ENCODE measurements at places on chromosomes 7 and 10.
A peak's percentile ranks its signal among the peaks of the same experiment; 100 is the strongest.

- DNase-seq = no peak
Observed at GRCh38 chr7:124758327-124758726, 7.3 kb downstream of the GPR37 start.

- no peak for DNase-seq
Observed at GRCh38 chr10:59814878-59815277, 61.6 kb upstream of the MRLN start.

- DNase-seq = no peak
Observed at GRCh38 chr10:17682236-17682946, 38.4 kb downstream of the STAM start.

DNA sequence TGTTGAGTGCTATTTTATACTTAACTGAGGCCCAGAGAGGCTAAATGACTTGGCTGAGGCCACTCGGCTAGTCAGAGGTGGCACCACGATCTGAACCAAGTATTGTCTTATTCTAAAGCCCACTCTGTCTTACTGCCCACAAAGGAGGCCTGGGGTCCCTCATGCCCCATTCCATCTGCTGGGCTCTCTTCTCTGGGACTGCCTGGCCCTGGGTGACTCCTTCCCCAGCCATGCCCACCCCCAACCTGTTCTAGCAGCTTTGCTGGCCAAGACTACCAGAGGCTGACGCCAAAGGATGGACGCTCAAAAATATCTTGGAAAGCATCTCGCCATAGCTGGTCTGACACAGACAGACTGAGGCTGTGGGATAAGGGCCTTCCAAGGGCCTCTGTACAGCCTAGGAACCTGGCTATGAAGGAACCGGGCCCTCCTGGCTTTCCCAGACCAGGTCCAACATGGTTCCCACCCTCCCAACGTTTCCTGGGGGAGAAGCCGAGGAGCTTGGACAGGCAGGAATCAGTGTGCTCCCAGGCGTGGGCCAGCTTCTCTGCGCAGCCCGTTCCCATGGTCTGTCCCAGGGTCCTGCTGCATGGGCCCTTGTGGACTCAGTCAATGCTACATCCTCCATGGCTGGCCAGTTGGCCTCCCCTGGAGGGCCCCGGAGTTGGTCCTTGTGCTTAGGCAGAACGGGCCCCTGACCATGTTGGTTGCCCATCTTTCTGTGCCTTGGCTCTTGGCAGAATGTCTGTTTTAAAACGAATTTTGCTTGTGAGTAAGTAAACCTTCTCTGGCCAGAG lies 11.7 kb downstream of the HSPA12A start:
- DNase-seq = no peak

DNA sequence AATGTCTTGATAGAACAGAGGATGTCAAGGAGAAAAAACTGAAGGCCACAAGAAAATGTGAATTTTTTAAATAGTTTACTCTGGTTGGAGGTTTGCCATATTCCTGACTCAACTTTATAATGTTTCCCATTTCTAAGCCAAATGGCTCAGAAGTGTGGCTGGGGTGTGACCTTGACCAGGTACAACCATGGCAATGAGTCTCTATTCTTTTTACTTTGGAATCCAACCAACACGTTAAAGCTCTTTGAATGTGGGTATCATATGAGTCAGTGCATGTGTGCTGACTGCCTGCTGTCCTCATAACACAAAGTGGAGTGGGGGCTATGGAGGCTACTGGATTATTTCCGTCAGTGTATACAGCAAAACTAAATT lies 33.5 kb upstream of the DLD start:
- DNase-seq = no peak

DNA sequence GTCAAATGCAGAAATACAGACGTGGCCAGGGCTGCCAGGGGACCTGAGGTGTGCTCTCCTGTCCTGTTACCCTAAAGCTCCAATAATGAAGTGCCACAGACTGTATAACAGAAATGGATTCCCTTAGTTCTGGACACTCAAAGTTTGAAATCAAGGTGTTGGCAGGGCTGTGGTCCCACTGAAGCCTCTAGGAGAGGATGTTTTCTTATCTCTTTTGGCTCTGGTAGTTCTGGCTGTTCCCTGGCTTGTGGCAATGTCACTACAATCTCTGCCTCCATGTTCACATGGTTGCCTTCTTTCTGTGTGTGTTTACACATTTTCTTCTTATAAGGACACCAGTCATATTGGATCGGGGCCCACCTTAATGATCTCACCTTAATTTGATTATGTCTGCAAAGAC lies 15.3 kb upstream of the EEPD1 start:
- no peak for DNase-seq

DNA sequence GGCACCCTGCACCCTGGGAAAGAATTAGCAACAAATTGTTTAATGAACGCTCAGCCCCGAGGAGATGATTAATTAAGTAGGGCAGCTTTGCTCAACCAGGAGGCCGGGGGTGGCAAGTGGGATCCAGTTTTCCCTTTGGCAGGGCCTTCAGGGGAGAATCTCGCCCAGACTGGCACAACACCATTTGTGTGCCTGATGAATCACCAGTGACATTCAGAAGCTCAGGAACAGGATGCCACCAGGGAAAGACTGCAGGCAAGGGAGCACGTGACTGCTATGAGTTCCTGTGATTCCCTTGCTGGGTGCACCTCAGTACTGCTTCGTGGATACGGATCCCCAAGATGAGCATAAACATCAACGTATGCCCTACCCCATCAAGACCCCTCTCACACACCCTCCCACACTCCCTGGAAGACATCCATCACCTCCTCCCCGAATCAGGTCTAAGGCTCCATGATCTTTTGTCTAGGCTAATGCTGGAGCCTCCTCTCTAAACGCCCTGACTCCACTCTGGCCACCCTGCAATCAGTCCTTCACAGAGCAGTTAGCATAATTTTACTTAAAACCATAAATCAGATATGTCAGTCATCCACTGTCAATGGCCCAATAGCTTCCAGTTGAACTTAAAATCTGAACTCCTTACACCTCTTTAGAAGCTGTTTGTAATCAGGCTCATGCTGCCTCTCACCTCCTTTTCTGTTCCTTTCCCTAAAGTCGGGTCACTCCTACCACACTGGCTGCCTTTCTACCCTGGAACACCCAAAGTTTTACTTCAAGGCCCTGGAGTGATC lies 109.2 kb upstream of the AGK start:
- no peak for DNase-seq

- no peak for DNase-seq
Observed at GRCh38 chr7:55570939-55571338, 1.4 kb downstream of the VOPP1 start.

- DNase-seq = peak; percentile 48
Observed at GRCh38 chr10:129416956-129417765, 49.9 kb upstream of the MGMT start.

DNA sequence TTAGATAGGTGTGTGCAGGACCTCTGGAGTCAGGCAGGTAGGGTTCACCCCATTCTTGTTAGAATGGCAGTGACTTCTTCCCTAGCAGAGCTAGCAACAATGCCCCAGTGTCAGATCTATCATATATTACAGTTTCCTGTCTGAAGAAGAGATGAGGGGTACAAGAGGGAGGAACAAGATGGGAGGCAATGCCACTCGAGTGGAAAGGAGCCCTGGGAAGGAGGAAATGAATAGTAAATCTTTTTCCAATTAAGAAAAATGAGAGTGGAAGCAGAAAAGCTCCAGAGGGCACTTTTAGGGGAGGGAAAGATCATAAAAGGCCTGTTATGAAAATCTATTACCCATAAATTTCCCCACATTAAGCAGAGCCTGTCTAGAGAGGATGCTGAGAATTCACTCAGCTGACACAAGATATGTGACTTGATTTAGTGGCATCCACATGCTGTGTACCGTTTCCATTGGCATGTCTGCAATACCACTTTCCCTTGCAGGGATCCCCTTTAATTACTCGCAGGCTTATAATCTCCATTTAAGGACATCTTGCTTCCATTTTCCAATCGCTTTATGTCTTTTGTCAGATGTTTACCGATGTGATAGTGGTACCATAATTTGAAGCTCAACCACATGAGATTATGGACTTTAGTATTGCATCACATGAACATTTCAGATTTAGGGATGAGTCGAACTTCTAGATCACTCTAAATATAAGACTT lies 70.0 kb upstream of the AGBL3 start:
- DNase-seq = no peak

- DNase-seq = peak; percentile 87
Observed at GRCh38 chr7:35753761-35754603, 46.9 kb upstream of the SEPTIN7 start.

GRCh38 chr10:36266923-36267322 lies 624.8 kb upstream of the FZD8 start:
- no peak for DNase-seq

GRCh38 chr10:98427011-98427515 lies 12.1 kb upstream of the PYROXD2 start:
- DNase-seq = no peak

GRCh38 chr7:144399946-144400345 lies 3.5 kb downstream of the NOBOX start:
- no peak for DNase-seq

DNA sequence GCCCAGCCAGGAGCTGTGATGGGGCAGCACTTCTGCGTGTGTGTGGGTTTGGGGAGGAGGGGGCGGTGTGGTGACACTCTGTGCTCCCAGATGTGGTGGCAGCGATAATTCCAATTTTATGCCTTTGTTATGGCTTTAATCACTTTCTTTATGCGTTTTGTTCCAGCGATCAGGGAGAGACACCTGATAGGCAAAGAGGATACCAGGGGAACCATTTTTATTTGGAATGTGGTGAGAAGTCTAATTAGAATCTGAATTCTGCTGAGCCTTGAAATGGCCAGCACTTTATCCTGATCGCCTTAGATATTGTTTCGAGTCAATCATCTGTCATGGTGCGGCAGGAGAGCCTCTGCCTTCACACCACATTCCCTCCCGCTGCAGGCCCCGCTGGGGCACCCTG lies 79.5 kb downstream of the HIF1AN start:
- DNase-seq = no peak

GRCh38 chr7:158680754-158681153 lies 23.9 kb downstream of the NCAPG2 start:
- DNase-seq = no peak

GRCh38 chr7:107815254-107815882 lies 12.3 kb upstream of the SLC26A3 start:
- DNase-seq = no peak

GRCh38 chr7:16838386-16838785 lies 33.6 kb upstream of the AGR2 start:
- DNase-seq = no peak

DNA sequence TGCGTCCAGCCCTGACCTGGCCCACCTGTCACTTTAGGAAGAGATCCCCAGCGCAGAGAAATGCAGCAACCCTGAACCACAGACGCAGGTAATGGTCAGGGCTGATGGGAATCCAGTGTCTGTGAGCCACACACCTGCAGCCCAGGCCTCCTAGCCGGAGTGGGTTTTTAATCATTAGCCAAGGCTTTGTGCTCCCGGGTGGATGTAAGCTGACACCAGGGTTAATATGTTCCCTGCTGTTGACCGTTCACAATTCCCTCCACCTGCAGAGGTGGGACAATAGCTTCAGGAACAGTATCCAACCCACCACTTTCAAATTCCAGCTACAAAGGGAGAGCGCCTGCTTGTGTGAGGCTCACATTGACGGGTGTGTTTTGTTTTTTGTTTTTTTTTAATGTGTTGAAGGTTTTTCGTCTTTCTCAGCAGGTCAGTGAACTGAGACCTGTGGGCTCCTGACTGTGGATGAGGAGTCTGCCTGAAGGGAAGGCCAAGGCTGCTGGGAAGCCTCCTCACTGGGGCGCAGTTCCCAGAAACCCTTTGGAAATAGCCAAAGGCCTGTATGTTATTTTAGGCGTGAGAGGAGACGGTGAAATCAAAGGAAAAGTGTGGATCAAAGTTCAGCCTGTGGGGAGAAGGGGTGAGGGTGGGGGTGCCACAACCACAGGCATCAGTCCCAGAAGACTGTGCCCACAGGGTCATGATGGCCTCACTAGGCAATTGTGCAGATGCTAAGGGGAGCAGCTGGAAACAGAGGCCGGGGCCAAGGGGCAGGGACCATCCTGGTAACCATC lies 111.1 kb downstream of the TNS3 start:
- no peak for DNase-seq

DNA sequence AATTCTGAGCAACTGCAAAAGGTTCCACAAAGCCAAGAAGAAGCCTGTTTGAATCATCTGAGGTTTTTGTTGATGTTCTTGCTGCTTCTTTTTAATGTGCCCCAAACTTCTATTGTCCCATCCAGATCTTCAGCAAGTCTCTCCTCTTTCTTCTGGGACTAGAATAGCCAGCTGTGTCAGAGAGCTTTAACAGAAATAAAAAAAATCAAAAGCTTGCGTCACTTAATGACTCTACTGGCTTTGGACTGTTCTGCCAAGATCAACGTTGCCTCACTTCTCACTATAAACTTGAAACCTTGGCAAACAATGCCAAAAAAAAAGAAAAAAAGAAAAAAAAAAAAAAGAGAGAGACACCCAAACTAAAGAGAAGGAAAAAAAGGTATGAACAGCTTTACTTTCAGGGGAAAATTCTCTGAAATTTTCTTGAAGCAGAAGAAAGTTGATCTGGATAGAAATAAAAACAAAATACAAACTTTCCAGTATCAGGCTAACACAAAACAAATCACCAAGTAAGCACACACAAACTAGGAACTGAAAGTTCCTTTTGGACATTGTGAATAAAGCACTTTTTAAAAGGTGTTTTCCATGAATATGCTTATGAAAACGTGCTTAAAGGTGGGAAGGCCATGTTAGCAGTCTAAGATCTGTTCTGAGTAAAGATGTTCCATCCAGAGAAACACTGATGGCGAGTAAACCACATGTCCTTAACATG lies 14.8 kb downstream of the USP54 start:
- DNase-seq = peak; percentile 73

- DNase-seq = no peak
Observed at GRCh38 chr10:26481914-26482550, 43.9 kb downstream of the APBB1IP start.

GRCh38 chr10:26407406-26407969 lies 30.7 kb upstream of the APBB1IP start:
- no peak for DNase-seq

DNA sequence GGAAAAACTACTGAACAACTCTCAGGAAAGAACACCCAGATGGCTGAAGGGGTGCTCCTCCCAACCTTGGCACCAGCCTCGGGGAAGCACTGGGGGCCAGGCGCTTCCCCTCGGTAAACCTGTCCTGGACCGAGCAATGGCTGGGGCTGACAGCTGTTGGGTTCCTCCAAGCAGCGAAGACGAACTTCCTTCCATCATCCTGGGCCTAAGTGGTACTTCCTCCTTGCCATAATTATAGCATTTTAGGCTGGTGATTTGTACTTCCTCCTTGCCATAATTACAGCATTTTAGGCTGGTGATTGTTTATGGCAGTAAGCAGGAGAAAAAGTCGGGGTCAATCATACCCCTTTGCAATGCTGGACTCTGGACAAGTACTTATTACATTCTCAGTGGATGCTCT lies 69.3 kb downstream of the MYOF start:
- no peak for DNase-seq

Measured in tongue (tissue), 3 donors.